ENCODE measurements at places on chromosomes 3 and 15.

- DNase-seq, result no peak
Measured at GRCh38 chr15:78616506-78616905, 4.3 kb downstream of the CHRNA3 start.

DNA sequence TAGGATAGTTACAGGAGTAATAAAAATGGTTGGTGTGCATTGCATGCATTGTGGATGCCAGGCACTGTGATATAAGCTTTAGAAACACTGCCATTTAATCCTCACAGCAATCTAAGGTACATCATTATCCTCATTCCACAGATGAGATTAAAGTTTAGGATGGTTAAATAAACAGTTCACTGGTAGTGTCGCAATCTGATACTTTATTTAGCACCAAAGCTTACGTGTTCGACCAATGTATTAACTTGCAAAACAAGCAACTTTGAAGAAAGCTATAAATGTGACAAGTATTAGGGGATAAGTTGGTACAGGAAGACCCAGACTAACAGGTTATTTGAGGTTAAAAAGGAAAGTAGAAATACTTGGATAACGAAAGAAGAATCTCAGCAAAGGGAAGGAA lies 150.5 kb upstream of the ZNF385D start:
- DNase-seq, result no peak

- no peak for DNase-seq
Measured at GRCh38 chr3:37324850-37325321, 150.5 kb upstream of the LRRFIP2 start.

DNA sequence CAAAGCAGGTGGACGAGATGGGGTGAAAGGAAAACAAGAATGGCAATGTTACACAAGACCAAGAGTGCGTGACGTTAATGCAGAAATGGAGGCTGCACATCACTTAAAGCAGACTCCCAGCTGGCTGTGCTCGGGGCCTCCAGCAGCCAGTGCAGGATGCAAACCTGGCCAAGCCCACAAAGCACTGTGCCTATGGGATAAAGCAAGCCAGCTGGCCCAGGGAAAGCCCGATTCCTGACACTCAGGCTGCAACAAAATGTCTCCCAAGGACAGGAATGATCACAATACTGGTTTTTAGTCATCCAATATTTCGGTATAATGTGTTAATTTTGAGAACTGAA lies 86.2 kb downstream of the SEC22A start:
- no peak for DNase-seq

DNA sequence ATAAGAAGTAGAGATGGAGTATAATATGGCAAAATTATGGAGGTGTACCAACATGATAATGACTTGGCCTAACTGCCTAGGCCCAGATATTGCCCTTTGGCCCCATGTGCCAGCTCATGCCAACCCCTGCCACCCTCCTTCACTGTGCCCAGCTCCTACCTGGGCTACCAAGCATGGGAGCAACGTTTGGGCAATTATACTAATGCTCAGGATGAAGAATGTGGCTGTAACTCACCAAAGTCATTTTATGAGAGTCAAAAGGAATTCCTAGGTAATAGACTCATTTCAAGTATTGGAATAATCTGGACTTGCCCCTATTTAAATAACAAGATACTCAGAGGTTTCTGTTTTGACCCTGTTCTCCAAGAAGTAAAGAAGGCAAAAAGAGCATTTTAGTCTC lies 240.2 kb upstream of the IL12A start:
- no peak for DNase-seq

DNA sequence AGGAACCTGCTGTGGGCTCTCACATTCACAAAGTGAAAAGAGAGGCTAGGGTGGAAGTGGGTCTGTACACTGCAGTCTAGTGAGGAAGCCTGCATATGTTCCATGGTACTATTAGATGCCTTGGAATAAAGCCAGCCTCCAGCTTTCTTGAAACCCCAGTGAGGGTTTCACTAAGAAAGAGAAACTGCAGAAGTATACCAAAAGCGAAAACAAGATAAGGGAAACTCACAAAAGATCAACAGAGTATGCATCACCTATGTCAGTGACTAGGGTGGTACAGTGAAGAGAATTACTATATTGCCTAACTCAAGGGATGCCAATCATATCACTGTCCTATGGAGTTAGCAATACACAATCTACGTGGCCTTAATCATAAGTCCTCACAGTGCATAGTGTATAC lies 212.5 kb upstream of the GADL1 start:
- DNase-seq, result no peak

DNA sequence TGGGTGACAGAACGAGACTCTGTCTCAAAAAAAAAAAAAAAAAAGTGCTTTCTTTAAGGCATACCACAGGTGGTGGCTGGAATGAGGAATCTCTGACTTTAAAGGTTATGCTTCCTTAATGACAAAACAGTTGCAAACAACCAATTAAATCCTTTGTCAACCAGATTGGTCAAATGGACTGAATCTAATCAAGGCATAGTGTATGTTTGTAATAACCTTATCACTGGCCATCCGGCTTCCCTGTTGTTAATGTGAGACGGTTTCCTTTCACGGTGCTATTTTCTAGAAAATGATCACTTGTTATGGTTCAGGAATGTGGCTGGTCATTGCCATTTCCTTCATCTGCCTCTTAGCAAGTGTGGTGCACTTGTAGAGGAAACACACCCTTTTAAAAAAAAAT lies 75.9 kb downstream of the FLNB start:
- no peak for DNase-seq

- DNase-seq, result no peak
Measured at GRCh38 chr3:47607335-47607734, 28.7 kb upstream of the CSPG5 start.

GRCh38 chr3:131608741-131609140 lies 106.0 kb upstream of the MRPL3 start:
- DNase-seq, result no peak

GRCh38 chr3:43013743-43014155 lies 34.6 kb downstream of the GASK1A start:
- peak; percentile 36 for DNase-seq

DNA sequence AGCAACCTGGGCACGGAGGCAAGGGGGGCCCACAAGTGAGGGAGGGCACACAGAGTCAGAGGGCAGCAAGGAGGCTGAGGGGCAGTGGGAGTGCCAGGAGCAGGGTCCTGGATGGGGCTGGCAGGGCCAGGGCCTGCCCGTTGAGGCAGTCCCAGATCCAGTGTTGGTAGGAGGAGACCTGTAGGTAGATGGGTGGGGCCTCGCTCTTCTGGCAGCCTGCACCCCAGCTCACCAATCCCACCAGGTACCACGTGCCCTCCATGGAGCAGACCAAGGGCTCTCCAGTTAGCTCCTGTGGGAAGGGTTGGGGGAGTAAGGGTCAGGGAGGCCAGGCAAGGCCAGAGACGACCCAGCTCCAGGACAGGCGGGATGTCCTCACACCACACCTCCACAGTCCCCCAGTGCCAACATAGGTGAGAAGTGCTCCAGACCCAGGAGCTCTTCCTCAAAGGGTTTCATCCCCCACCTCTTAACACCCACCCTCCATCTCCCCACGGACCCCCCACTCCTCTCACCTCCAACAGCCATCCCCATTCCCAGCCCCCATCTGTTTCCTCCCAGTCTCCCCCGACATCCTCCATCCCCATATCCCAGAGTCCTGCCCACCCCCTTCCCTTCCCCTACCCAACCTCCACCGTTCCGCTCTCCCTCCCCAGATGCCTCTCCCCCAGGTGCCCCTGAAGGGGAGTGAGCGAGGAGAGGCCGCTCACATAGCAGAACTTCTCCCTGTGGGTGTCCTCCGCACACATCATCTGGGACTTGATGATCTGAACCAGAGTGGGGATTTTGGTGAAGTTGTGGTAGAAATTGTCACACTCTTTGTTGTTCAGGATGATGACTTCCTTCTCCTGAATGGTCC lies 5.2 kb downstream of the PRSS50 start:
- DNase-seq, result no peak

All from activated gamma-delta T cell treated with Interleukin-2 at 50 U/mL for 16 hours (primary cell).